ENCODE measurements at places on chromosomes 6 and 20.

DNA sequence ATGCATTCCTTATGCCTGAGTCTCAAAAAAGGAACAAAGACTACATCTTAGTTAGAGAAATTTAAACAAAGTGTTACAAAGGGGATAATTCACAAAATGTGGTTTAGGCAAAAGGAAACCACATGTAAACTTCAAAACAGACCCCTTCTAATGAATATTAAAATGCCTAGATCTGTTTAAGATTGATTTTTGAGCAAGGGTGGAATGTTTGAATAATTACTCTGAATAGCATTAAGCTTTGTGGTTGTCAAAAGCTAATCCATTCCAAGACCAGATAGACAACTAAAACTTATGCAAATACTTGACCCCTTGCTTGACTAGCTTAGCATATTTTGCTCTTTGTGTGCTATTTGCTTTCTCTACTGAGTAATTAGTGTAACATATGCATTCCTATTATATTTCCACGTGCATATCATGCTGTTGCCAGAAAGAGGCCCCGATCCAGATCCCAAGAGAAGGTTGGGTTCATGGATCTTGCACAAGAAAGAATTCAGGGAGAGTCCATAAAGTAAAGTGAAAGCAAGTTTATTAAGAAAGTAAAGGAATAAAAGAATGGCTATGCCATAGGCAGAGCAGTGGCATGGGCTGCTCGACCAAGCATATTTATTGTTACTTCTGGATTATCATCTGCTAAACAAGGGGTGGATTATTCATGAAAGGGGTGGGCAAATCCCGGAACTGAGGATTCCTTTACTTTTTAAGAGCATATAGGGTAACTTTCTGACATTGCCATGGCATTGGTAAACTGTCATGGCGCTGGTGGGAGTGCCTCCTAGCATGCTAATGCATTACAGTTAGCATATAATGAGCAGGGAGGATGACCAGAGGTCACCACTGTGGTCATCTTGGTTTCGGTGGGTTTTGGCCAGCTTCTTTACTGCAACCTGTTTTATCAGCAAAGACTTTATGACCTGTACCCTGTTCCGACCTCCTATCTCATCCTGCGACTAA lies 1193.4 kb upstream of the EYS start:
- no peak for DNase-seq

DNA sequence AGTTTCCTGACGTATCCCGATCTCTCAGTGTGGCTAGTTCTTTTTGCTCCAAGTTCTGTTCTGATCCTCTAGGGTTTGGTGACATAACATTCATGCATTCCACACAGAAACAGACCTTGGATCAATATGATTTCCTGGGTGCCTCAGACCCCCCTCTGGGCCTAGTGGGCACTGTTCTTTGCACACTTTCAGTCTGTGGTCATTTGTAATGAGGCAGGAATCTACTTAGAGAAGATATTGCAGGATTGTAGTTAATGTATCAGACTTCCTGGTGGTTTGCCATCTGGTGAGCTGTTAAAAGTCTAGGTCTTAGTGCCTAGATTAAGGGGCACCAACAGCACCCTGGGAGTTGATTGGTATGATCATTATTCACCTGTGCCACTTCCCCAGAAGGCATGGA lies 7.5 kb downstream of the BEND6 start:
- no peak for DNase-seq

GRCh38 chr6:87705070-87705691 lies 3.1 kb upstream of the AKIRIN2 start:
- no peak for DNase-seq

DNA sequence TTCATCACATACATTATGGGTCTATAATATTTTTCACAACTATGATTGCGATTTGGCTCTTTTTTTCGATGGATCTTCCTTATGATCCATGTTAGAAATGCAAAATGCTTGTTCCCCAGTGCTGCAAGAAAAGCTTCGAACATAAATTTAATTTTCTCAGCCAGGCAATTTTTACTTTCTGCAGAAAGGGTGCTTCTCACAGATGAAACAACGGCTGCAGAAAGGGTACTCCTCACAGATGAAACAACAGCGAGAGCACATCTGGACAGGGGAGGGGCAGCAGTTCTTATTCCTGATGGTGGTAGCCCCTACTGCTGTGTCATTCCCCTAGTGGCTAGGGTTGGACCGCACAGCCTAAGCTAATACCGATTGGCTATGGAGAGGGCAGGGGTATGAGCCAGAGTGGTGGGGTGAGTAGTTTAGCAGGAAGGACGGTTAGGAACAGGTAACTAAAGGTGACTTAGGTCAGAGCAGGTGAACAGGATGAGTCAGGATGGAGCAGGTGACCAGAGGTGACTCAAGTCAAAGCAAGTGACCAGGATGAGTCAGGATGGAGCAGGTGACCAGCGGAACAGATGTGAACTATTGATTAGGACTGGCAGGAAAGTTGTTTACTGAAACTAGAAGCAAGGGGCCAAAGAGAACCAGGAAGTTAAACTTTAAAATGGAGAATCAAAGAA lies 13.4 kb upstream of the TREML4 start:
- DNase-seq, result no peak

DNA sequence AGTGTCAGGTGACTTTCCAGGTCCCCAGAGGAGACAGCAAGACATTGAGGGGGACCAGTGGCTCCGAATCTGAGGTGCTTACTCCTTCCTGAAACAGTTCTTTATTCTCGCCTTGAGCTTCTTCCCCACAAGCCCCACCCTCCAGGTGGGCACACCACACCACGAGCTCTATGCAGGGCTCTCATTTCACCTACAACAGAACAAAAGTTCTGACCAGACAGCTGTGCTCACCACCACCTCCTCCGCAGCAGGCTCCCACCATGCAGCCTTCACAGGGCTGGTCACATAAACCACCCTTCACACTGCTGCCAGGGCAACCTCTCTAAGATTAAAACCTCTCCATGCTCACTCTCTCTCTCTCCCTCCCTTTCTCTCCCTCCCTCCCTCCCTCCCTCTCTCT lies 384.5 kb upstream of the ARID1B start:
- DNase-seq, result no peak

- DNase-seq, result no peak
Observed at GRCh38 chr20:34315236-34315635, 12.1 kb upstream of the AHCY start.

GRCh38 chr6:79450984-79451383 lies 86.2 kb downstream of the LCA5 start:
- no peak for DNase-seq

GRCh38 chr6:118968416-118968815 lies 33.5 kb upstream of the MCM9 start:
- DNase-seq, result peak; percentile 52

DNA sequence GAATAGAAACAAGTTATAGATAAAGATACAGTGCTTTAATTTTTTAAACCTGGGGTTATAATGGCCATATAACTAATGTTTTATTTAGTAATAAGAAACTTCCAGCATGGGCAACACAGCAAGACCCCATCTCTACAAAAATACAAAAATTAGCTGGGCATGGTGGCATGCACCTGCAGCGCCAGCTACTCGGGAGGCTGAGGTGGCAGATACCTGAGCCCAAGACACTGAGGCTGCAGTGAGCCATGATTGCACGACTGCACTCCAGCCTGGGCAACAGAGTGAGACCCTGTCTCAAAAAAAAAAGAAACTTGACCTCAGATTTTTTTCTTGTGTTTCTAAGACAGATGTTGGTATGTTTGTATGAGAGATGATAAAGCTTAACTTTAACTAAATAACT lies 22.9 kb downstream of the EEF1A1 start:
- DNase-seq, result no peak

- DNase-seq, result no peak
Observed at GRCh38 chr6:125789167-125789566, 1.6 kb upstream of the NCOA7 start.

GRCh38 chr6:25968769-25969168 lies 6.2 kb downstream of the TRIM38 start:
- DNase-seq, result peak; percentile 34

DNA sequence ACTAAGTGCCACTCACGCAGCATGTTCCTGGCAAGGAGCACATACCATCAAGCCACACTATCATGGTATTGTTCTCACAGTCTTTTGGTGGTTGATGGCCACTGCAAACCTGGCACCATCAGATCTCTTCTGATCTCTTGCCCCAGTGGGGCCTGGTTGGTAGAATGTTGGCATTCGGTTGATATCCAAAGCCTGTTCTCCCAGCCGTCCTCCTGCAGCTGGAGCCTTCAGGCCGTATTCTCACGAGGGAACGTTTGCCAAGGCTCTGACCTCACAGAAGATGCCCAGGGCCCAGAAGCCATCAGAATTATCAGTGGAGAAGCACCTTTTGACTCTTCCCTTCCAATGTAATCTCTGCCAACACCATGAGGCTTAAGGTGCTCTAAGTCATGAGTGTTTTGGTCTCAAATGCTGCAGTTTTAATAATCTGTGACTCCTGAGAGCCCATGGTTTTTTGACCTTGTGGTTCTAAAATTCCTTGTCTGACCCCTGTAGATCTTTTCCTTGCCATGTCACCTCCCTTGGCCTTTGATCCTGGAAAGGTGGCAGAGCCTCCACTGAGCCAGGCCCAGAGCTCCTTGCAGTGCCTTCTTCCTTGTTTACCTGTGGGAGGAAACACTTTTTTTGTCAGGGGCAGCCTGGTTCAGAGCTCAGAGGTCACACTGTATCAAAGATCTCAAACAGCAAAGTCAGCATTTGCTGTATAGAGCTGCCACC lies 27.8 kb downstream of the POFUT1 start:
- no peak for DNase-seq

DNA sequence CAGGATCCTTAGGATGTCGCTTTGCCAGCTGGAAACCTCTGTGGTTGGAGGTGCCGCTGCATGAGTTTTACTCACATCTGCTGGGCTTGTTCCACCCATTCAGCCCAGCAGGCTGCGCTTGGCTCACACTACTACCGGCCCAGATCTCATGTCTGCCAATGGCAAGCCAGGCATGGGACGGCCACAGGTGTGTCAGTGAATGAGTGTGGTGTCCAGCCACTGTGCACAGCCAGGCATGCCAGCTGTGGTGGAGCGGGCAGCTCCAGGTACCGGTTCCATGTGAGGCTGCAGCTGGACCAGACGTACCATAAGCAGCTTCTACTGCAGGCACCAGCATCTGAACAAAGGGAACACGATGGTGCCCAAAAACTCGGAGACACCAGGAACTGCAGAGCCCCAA lies 33.1 kb upstream of the ASF1A start:
- no peak for DNase-seq

- peak; percentile 83 for DNase-seq
Observed at GRCh38 chr20:53621482-53622246, 28.0 kb upstream of the ZNF217 start.

- no peak for DNase-seq
Observed at GRCh38 chr6:144607998-144608735, 323.0 kb downstream of the UTRN start.

GRCh38 chr20:1912053-1912452 lies 16.8 kb downstream of the SIRPA start:
- DNase-seq, result peak; percentile 14

- DNase-seq, result no peak
Observed at GRCh38 chr6:1295420-1295819, 16.5 kb upstream of the FOXQ1 start.

DNA sequence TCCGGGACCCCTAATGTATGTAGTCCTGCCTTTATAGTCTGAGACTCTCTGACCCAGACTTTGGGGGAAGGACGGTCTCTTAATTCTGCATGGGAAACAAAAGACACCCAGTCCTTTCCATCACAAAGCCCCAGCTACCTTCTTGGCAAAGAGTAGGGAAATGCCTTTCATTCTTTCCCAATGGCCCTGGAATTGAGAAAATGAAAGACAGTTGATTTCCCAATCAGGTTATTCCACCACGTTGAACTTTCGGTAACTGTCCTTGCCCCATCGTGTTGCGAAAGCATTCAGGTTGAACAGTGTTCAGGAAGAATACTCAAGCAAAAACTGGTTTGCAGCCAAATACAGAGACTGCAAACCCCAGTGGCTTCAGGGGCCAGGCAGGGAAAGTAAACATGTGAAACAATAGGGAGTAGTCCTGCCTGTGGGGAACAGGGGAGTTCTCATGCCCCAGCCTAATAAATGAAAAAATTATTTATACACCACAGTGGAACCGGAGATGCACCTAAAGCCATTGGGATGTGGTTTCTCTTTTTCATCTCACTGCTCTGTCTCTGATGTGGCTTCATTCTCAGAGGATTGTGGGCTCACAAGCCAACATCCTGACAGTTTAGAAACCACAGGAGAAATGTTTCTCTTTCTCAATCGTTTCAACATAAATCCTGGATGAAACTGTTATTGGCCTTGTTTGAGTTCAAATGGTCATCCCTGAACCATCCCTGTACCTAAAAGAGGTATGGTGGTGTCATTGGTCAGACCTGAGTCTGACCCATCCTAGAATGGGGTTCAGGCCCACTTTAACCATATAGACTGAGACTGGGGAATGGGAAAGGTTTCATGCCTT lies 44.2 kb upstream of the SLC9A8 start:
- peak; percentile 96 for DNase-seq

DNA sequence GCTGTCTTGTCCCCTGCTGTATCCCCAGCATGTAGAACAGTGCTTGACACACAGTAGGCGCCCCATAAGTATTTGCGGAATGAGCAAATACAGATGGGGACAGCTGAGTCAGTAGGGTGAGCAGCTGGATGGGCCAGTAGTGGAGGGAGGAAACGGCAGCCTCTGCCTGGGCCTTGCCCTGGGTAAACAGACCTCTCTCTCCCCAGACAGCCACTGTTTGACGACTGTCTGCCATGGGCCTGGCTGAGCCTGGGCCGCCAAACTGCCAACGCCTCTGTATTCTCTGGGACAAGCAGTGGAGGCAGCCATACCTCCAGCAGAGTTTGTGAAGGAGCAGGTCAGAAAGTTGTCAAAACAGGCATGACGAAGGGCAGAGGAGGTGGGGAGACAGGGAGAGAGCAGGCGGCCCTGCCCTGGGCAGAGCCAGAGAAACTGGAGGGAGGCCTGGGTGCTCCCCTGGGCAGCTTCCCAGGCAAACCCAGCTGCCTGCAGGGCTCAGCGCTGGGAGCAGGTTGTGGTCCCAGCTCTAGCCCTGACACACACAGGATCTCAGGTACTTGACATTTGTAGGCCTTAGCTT lies 15.2 kb downstream of the HNF4A start:
- DNase-seq, result no peak

- no peak for DNase-seq
Observed at GRCh38 chr6:166364456-166364855, 18.3 kb downstream of the MPC1 start.

DNA sequence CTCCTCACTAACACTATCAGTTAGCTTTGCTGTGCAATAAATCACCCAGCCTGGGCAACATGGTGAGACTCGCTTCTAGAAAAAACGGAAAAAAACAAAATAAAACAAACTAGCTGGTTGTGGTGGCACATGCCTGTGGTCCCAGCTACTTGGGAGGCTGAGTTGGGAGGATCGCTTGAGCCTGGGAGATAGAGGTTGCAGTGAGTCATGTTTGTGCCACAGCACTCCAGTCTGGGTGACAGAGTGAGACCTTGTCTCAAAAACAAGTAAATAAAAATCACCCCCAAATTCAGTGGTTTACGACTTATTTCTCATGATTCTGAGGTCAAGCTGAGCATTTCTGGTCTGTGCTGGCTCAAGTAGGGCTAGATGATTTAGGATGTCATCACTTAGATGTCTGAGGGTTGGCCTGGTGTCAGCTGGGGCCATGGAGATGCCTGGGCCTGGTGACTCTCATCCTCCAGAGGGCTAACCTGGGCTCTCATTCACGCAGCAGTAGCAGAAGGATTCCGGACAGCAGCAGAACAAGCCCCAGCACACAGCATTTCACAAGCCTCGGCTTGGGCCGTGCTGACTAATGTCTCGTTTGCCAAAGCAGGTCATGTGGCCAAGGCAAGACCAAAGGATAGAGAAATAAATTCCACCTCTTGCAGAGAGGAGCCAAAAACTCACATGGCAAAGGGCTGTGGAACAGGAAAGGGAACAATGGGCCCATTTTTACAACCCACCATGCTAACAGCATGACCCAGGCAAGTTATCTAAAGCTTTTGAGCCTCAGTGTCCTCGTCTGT lies 32.5 kb downstream of the MGME1 start:
- peak; percentile 13 for DNase-seq

GRCh38 chr6:106163966-106164877 lies 78.1 kb downstream of the PRDM1 start:
- no peak for DNase-seq

Measured in dermis blood vessel endothelial cell (primary cell).